GM03348 (cell line): ENCODE measurements at places on chromosomes 6 and 20.
A peak's percentile ranks its signal among the peaks of the same experiment; 100 is the strongest.

- no peak for DNase-seq
Measured at GRCh38 chr6:142195862-142196541, 48.9 kb downstream of the VTA1 start.

DNA sequence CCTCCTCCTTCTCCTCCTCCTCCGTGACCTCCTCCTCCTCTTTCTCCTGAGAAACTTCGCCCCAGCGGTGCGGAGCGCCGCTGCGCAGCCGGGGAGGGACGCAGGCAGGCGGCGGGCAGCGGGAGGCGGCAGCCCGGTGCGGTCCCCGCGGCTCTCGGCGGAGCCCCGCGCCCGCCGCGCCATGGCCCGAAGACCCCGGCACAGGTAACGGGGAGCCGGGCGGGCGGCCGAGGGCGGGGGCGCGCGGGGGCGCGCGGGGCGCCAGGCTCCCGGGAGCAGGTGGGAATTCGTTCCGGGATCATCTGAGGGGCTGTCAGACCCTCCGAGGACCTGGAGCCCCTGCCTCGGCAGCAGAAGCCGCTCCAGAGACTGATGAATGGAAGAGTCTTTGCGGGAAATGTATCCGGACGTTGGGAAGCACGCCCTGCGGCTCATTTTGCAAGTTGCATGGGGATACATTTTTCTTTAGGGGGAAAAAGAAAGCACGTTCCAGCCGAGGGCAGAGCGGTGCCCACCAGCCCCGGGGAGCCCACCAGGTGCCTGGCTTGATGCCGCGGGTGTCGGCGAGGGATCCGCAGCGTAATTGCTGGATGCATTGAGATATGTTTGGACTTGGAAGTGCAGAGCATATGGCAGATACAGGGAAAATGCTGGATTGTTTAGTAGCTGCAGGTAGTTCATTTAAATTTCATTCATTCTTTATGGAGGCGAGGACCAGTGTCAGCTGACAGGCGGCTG is 394 bp downstream of the MYB start:
- peak; percentile 29 for DNase-seq

DNA sequence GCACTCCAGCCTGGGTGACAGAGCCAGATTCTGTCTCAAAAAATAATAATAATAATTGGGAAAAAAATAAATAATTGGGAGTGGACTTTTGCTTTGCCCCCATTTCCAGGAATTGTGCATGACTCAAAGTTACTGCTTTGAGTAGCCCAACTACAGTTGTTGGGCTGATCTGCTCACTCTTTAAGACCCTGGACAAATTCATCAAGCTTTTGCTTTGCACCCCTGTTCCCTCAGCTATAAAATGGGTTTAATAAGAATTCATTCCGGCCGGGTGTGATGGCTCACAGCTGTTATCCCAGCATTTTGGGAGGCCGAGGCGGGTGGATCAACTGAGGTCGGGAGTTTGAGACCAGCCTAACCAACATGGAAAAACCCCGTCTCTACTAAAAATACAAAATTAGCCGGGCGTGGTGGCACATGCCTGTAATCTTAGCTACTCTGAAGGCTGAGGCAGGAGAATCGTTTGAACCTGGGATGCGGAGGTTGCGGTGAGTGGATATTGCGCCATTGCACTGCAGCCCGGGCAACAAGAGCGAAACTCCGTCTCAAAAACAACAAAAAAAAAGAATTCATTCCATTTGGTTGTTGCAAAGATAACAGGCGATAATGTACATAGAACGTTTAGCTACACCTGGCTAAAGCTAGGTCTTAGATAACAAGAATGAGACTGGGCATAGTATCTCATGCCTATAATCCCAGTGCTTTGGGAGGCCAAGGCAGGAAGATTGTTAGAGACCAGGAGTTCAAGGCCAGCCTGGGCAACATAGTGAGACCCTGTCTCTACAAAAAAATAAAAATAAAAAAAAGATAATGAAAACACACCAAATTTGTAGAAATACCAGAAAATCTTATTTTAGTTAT is 87.9 kb upstream of the ZNF217 start:
- no peak for DNase-seq

- no peak for DNase-seq
Measured at GRCh38 chr20:14599613-14600012, 262.2 kb upstream of the FLRT3 start.

GRCh38 chr20:2261046-2261485 is 34.7 kb upstream of the TGM3 start:
- no peak for DNase-seq

DNA sequence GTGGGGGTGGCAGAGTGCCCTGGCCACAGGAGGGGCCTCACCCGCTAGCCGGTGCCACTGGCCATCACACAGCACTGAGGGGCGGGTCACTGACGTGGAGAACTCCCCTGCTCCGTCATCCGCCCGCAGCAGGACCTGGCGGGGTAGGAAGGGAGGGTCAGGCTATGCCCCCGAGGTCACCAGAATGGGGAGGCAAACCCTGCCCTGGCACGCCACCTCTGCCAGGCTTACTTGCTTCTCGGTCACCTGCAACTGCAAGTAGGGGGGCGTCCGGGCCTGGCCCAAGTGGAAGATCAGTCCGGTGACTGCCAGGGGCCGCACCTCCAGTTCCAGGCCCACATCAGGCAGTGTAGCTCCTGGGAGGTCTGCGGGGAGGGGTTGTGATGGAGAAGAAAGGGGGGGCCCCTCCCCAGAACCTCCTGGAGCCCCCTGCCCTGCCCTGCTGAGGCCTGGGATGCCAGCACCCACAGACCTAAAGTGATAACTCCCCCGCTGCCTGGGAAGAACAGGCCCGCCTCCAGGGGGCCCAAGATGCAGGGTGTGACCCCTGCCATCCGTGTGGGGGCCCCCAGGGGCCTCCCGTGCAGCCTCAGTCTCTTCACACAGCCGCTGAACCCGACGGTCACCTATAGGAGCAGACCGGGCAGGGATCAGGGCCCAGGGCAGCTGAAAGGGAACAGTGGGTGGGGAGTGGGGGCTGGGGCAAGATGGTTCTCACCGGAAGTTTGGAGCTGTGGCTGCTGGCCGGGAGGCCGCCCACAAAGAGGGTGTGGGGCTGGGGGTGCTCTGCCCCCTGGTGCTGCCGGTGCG is 7.4 kb downstream of the ADRM1 start:
- DNase-seq, result no peak

GRCh38 chr6:4169028-4169789 is 33.8 kb upstream of the ECI2 start:
- peak; percentile 35 for DNase-seq

- DNase-seq, result no peak
Measured at GRCh38 chr20:24633026-24633425, 163.6 kb downstream of the SYNDIG1 start.

DNA sequence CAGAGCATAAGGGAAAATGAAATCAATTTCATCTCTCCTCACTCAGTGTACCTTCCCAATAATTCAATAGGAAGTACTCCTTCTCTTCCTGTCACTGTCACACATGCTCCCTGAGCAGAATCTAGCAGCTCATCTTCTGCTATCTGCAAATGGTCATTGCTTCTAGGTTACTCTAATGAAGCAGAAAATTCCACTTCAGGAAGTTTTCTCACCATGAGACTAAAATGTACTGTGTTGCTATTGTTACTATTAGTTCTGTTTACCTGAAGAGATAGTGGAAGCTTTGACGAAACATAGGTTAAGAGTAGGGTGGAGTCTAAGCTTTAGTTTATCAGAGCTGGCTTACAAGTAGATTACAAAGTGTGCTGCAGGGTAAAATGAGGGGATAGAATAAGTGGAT is 52.8 kb downstream of the RFX6 start:
- no peak for DNase-seq

- no peak for DNase-seq
Measured at GRCh38 chr6:12032783-12033573, 20.9 kb downstream of the HIVEP1 start.

DNA sequence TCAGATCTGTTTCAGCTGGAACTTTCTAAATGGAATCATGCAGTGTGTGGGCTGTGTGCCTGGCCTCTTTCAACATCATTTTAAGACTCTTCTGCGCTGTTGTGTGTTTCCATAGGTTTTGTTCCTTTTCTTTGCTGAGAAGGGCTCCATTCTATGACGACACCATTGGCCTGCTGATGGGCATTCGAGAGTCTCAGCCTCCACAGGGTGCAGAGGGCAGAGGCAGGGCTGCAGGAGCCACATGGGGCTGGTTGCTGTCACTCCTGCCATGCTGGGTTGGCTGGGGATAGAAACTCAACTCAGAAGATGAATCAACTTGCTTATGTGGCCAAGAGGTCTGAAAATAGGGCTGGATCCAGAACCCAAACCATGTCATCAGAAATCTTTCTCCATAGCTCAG is 68.5 kb upstream of the SLCO4A1 start:
- DNase-seq, result no peak

- no peak for DNase-seq
Measured at GRCh38 chr6:34697904-34698559, 1.5 kb upstream of the ILRUN start.

DNA sequence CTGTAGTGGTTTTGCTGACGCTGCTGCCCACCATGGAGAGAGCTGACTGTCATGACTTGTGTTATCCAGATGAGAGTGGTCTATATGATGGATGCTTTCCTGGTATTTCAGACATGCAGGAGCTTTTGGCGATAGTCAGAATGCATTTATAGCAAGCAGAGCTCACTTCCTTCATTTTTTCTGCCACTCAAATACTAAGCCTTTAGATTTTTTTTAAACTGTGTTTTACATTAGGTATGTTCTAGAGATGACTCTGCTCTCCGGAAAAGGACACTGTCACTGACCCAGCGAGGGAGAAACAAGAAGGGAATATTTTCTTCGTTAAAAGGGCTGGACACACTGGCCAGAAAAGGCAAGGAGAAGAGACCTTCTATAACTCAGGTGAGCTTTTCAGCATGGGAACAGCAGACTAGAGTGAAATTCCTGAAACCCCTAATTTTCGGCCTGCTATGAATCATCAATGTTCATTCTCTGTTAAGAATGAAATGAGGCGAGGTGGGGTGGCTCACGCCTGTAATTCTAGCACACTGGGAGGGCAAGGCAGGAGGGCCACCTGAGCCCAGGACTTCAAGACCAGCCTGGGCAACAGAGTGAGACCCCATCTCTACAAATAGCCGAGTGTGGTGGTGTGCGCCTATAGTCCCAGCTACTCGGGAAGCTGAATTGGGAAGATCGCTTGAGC is 98.6 kb upstream of the CLDN20 start:
- no peak for DNase-seq

DNA sequence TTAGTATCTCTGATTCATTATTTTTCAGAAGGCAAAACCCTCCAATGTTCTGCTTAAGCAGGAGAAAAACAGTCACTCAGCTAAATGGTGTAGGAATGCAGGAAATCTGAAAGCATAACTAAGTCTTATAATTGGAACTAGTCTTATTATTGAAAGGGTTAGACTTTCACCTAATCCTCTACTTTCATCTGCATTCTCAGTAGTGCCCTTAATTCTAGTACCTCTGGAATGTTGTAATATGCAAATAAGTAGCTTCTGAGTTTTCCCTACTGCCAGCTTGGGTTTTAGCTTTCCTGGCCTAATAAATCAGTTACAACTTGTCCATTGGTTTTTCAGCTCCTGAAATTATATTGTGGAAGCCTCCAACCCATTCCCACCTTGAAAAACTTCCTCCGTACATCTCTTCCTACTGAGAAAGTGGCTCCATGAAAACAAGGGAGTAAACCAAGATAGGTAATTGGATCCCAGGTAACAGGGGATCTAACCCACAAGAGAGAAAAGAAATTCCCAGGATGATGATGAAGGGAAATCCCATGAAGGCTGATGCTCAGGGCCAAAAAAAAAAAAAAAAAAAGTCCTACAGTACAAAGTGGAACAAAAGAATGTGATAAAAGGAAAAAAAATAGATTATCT is 147.0 kb downstream of the TBC1D32 start:
- no peak for DNase-seq

DNA sequence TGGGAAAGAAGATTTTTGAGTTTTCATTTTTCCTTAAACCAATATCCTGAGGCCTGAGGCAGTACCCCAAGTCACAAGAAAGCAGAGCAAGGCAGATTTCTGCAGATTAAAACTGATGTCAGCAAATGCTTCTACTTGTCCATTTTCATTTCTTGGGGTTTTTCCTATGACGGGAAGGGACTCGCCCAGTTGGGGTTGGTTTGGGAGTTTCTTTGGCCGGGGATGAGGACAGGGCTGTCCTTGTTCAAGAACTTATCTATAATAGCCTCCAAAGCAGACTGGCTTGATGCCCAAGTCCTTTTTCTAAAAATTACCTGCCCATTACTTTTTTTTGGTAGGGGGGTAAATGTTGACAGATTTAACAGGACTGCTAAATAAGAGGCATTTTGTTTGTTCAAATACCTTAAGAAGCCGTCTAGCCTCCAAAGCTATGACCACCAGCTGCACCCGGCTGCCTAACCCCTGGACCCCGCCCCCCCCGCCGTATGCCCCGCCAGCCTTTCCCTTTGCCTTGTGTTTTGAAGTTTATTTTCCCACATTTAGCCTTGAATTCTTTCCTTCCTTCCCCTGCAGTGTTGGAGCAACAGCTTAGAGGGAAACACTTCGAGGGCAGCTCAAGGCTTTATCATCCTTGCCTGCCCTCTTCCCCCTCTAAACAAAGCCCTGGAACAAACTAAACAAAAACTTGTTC is 2.5 kb downstream of the KCNK5 start:
- DNase-seq, result no peak

DNA sequence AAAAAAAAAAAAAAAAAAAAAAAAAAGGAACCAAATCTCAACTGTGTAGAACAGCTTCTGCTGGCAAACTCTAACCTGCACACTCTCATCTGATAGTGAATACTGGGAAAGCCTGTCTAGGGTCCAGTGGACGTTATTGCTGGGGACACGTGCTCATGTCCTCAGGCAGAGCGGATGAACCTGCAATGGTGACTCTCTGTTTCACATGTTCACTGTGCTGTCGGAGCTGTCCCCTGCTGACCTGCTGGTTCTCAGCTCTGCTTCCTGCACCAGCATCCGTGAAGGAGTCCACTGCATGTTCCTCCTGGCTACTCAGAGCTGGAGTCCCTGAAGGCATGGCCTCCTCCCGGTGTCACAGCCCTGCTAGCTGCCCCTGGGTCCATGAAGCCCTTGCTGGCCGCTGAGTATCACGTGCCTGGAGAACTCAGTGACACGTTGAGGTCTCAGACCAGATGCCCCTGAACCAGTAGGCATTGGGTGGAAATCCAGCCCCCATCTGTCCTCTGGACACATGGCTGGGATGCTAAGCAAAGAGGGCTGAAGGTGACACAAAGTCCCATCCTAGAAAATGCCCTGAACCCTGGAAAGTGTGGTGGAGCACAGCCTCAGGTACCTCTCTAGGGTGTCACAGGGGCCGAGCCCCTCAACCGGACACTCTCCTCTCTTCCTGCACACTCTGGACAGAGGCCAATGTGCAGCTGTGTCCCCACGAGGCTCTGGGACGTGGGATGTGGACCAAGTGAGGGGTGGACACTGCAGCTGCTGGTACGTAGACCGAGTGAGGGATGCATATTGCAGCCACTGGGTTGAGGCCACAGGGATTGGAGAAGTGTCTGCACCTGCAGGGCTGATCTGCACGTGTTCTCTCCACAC is 54.9 kb upstream of the FRMD1 start:
- no peak for DNase-seq

- no peak for DNase-seq
Measured at GRCh38 chr6:130970839-130971410, 92.1 kb downstream of the EPB41L2 start.
